Hindlimb muscle (tissue), 1 donor: ENCODE measurements at places on chromosomes 6 and 20.
A peak's percentile ranks its signal among the peaks of the same experiment; 100 is the strongest.

GRCh38 chr6:54646069-54646950, 200.3 kb upstream of the FAM83B start:
- no peak for DNase-seq

DNA sequence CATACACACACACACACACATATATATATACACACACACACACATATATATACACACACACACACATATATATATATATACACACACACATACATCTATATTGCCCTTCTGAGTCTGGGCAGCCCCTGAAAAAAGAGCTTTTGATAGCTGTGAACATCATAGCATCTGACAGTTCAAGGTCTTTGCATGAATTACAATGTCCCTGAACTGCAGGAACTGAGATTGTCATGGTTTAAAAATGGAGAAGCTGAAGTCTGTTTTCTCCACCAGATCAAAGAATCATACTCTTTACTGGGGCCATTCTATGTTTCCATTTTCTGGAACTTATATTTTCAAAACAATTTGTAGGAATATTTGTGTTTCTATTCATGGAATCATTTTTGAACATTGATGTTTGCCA, 189.8 kb downstream of the ZDHHC14 start:
- DNase-seq, result no peak

DNA sequence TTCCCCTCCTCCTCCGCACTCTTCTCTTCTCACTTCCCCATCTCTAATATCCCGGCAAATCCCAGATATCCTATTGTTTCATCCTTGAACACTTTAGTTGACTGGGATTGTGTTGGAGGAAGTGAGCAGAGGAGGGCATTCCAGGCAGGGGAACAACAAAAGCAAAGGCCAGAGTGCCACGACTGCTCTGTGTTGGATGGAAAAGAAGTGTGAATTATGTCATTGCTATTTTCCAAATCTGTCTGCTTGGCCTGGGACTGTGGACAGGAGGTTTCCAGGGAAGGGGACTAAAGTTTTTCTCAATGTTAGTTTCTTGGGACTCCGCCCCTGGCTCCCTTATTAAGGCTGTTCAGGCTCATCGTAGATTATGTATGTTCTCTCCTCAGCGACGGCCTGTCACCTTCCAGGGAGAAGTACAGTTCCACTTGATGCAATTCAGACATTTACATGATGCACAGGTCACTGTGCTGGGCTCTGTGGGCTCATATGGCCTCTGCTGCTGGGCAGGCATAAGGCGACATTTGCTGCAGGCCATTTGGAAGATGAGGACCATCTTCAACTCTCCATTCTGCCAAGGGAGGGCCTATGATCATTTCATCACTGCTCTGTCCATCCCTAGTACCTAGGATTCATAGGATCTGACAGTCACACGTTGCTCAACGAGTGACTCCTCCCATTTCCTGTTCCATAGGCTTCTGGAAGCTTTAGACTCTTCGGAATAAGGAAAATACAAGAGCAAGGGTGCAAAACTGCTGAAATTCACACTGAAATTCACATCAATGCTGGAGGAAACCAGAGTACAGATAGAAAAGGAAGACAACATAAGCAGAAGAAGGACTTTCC, 99.1 kb upstream of the KCNK16 start:
- DNase-seq, result no peak

DNA sequence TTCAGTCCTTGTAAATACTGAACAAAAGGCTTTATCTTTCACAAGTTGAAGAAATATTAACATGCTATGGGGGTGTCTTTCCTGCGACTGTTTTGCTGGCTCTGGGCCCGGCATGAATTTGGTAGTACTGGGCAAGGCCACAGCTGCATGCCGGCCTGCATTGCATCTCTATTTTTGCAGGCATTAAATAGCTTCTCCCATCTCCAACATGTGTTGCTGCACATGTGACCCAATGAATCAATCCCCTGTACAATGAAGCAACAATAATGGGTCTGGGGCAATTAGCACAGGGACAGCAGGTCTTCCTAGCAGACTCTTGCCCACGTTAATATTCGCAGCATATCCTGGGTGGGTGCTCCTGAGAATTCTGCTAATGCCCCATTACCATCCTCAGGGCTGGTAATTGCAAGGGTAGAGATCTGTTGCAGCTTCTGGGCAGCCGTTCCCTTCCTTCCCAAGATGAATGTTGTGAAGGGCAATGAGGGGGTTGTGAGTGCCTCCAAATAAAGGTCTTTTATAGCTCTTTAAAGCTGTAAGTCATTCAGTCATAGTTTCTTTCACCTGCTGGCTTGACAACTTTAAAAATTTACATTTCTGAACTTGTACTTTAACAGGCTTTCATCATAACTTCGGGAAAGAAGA, 24.3 kb upstream of the CDYL start:
- DNase-seq, result no peak

DNA sequence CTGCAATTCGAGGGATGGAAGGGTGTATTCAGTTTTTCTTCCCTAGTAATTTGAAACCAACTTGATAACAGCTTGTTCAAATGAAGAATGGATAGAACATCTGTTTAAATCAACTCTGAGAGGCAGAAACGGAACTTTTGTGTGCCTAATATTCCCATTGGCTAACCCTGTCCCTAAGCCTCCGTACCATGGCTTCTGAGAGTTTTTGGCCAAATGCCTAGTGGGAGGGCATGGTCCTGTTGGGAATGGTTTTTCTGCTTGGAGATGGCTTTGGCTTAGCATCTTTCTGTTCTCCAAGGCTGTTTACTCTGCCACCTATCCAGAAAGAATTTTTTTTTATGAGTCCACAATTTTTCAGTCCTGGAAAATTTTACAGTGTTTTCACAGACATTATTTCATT, 126.7 kb upstream of the MLIP start:
- no peak for DNase-seq

- no peak for DNase-seq
These were observed 31.2 kb downstream of the RREB1 start for GRCh38 chr6:7138921-7139358.

DNA sequence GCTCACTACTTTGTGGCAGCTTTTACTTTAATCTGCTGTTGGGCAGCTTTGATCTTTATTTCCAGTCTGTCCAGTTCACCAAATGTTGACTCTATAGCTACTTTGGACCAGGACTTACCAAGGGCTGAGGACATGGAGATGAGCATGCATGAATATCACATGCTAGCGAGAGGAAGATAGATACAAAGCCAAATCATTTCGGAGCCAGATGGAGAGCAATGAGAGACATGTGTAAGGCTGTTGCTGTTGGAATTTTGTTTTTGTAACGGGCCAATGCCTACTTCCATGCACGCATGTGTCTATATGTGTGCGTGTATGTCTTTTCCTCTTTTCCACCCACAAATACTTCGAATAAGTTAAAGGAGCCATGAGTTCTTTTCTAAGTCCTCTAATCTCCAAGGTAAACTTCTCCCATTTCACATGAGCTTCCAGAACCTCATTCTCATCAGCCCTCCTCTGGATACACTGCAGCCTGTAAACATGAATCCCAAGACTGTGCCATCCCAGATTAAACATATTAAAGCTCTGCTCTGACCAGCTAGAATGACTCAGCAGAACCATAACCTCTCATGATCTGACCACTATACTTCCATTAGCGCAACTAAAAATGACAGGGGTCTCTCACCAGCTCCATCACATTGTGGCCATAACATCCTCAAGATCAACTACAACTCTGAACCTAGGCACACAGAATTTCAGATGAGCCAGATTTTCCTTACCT, 160.7 kb downstream of the LRFN2 start:
- no peak for DNase-seq

GRCh38 chr6:117391874-117392583, 33.7 kb downstream of the ROS1 start:
- DNase-seq, result no peak

DNA sequence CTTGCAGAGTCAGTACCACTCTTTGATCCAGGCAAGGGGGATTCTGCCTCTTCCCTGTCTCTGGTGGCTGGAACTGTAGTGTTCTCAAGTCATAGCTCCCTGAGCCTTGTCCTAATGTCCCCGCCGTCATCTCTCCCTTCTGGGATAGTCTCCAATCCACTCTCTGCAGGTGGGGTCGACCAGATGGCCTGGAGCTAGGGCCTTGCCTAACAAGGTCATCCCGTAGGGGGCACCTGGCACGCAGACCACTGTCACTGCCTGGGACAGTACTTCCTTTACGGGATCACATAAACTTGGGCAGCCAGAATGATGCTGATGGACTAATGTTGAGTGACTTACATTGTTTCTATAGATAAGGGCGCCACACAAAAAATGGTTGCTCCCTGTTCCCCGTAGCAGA, 118.9 kb upstream of the SLC22A23 start:
- no peak for DNase-seq

DNA sequence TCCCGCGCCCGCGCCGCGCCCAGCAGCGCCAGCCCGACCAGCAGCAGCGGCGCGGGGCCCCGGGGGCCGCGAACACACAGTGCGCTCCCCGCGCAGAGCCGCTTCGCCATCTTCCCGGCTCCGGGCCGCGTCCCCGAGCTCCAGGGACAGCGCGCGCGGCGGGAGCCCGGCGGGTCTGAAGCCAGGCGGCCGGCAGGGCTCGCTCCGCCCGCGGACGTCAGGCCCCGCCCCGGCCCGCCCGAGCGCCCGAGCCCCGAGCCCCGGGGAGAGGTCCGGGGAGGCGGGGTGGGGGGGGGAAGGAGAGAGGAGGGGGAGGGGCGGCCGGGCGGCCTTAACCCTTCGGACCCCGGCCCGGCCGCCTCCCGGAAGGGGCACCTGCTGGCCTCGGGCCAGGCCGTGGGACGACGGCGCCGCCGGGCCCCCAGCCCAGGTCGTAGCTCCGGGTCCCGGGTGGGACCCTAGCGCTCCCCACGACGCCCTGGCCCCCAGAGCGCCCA, at the start of gene LAMA5:
TSS of gene LAMA5 (minus strand) at position 177 of the 497 bp plus-strand sequence. CDS start at position 110, 67 bp downstream.
- no peak for DNase-seq

- DNase-seq, result no peak
These were observed 34.8 kb upstream of the CD83 start for GRCh38 chr6:14082771-14083170.

DNA sequence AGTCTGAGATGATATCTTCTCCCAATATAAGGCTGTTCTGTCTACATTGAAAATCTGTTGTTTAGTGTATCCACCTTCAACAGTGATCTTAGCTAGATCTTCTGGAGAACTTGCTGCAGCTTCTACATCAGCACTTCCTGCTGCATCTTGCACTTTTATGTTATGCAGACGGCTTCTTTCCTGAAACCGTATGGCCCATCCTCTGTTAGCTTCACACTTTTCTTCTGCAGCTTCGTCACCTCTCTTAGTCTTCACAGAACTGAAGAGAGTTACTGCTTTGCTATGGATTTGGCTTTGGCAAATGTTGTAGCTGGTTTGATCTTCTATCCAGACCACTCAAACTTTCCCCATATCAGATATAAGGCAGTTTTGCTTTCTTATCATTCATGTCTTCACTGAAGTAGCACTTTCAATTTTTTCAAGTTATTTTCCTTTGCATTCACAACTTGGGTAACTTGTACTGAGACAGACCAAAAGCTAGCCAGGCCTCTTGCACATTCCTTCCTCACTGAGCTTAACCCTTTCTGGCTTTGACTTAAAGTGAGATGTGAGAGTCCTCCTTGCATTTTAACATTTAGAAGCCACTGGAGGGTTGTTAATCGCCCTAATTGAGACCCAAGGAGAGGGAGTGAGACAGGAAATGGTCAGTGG, 110.1 kb downstream of the PREP start:
- no peak for DNase-seq

- no peak for DNase-seq
These were observed 648.7 kb upstream of the FLRT3 start for GRCh38 chr20:14986026-14986655.

DNA sequence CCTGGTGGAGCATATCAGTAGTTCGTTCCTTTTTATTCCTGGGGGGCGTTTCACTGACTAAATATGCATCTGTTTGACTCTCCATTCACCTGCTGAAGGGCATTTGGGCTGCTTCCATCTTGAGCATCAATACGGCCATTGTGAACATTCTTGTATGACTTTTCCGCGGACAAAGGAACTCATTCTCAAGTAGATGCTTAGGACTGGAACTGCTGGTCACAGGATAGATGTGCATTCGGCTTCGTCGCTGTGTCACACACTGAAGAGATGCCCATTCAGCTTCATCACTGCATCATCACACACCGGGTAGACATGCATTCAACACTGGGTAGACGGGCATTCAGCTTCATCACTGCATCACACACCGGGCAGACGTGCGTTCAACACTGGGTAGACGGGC, 95.3 kb downstream of the TAF4 start:
- DNase-seq, result no peak

DNA sequence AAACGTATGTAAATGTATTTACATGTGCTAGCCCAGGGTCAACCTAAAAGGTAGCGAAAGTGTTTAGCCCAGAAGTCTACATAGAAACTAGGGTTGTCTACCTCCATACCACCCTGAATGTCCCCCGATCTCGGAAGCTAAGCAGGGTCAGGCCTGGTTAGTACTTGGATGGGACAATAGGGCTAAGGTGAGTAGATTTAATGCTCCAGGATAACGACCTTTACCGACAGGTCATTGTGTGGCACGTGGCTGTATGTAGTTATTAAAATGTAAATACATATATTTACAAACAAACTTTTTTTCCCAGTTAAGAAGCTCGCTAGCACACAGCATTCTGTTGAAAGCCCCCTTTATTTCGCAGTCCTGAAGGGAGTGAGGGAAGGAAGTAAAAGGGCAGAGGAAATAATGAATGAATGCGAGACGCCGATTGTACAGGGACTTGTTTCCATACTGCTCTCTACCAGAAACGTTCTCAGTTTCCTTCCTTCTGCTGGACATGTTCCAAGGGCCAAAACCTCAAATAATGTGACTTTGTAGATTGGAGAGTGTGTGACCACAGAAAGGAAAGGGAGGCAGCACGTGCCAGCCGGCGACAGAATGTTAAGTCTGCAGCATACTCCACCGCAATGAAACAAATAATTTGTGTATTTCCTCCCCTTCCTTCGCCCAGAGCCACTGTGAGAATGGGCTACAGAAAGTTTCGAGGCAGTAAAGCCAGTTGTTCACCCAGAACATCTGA, 612 bp downstream of the ADAT2 start:
- DNase-seq, result peak; percentile 10

DNA sequence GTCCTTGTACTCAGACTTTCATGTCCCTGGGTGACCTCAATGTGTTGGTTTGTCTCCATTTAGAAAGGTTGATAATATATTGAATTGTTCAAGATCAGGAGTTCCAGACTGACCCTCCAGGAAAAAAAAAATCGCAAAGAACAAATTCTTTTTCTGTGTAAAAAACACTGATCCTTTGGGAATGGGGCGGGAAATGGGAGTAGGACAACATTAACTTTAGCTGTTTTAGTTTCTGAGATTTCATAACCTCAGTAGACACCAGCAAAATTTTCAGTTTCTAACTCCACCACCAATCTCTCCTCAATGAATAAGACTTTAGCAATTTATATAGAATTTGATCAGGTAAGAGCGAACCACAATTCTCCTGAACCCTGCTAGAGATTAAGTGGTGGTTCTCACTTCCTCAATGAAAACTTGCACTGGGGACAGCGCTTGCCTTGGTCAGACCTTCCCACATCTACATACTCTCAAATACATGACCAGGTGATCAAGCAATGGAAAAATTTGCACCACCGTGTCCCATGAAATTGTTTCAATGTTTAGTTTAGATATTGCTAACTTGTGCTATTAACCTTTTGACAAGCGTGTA, 231.2 kb upstream of the PLN start:
- DNase-seq, result no peak
